ENCODE measurements at places on chromosomes 3 and 15.

- no peak for DNase-seq
These were observed 1700.3 kb downstream of the OTOL1 start for GRCh38 chr3:163196815-163197374.

- DNase-seq = no peak
These were observed 336.8 kb downstream of the DIPK2A start for GRCh38 chr3:144308396-144308795.

DNA sequence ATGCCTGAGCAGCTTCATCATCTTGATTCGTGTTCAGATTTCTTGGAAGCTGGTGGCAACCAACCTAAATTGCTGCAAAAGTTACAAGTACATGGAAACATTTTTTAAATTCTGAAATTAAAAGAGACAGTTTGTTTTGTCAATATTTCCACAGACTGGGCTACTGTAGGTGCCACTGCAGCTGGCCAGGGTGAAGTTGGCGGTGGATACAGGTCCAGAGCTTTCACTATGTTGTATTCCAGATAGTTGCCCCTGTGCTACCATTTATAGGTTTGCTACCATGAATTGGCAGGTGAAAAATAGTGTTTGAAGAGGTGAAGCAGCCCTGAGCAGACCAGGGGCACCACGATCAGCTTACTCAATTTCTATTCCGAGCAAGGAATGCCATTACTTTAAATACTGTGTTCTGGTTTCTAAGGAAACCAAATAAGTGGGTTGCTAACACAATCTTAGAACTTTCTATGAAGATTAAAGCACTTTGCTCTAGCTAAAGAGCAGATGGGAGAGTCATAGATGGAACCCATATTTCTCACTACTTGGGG lies 21.2 kb upstream of the SHC4 start:
- no peak for DNase-seq

DNA sequence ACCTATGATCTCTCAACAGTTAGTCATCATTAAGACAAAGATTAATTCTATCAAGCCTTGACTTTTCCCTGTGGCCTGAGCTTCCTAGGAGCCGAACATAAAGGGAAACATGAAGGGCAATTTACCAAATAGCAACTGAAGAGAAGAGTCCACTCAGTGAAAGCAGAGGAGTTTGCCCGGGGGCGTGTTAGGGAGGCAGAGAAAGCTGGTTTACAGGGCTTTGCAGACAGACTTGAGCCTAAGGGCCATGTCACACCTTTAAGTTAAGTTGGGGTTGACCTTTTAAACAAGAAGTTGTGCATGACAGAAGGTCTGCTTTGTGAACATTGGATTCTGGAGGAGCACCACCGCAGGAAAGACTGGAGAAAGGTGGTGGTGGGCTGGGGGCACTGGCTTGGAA lies 701.8 kb upstream of the CFAP20DC start:
- no peak for DNase-seq

GRCh38 chr3:58422756-58423325 lies 10.8 kb downstream of the PDHB start:
- no peak for DNase-seq

DNA sequence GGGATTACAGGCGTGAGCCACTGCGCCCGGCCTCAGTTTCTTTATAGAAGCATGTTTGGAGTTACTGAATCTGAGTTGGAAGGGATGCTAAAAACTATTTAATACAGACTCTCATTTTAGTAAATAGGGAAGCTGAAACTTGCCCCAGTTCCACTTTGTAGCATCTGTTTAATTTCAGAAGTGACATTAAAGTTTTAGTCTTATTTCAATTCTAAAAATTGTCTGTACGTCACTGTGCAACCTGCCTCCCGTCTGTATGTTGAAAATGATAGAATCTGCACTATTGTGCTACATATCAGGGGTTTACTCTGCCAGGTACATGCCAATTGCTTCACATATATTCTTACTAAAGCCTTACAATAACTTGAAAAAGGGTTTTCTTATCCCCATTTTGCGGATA lies 15.3 kb downstream of the CNOT10 start:
- no peak for DNase-seq

- no peak for DNase-seq
These were observed 523.9 kb upstream of the RGMA start for GRCh38 chr15:93612953-93613352.

DNA sequence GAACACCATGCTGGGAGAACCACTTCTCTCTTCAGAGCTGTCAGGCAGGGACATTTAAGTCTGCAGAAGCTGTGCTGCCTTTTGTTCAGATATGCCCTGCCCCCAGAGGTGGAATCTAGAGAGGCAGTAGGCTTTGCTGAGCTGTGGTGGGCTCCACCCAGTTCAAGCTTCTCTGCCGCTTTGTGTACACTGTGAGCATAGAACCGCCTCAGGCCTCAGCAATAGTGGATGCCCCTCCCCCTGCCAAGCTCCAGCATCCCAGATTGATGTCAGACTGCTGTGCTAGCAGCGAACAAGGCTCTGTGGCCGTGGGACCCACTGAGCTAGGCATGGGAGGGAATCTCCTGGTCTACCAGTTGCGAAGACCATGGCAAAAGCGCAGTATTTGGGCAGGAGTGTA lies 121.6 kb downstream of the NFKBIZ start:
- DNase-seq = no peak

GRCh38 chr3:1456781-1457311 lies 364.0 kb downstream of the CNTN6 start:
- no peak for DNase-seq

- DNase-seq = no peak
These were observed 40.4 kb upstream of the LIMD1 start for GRCh38 chr3:45554006-45554666.

DNA sequence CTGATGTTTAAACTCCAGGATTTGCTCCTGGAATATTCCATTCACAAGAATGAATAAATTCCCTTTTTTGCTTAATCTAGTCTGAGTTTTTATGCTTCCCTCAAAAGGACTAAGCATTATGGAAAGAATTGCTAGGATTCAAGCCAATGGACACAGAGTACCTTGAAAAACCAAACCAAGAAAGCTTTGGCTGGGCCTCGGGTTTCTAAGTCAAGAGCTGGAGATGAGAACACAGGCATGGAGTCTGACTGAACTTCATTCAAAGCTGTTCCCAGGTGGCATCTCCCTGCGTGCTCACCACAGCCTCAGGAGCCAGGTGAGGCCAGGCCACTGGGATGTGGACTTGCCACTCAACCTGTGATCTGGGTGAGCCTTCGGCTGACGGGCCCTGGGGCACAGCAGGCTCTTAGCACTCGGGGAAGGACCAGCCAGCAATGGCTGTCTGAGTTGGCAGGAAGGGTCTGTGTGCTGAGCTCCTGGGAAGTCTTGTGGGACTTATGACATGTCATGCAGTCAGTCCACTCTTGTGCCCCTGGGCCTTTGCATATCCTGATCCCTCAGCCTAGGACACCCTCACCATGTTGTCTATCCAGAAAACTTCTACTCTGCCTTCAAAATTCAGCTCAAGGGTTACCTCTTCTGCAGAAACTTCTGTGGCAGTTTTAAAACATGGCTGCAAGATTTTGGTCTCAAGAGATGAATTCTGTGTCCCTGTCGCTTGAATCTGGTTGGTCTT lies 21.8 kb downstream of the CRABP1 start:
- no peak for DNase-seq

GRCh38 chr3:107668416-107668815 lies 145.7 kb downstream of the BBX start:
- DNase-seq = no peak

DNA sequence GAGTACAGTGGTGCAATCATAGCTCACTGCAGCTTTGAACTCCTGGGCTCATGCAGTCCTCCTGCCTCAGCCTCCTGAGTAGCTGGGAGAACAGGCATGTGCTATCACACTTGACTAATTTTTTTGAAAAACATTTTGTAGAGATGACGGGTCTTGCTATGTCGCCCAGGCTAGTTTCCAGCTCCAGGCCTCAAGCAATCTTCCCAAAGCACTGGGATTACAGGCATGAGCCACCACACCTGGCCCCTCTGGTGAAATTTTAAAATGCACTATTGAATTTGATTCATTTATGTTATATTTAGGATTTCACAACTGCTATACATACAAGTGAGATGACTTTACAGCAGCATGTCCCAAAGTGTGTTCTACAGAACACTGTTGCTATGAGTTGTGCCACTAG lies 50.8 kb upstream of the TPM1 start:
- no peak for DNase-seq

DNA sequence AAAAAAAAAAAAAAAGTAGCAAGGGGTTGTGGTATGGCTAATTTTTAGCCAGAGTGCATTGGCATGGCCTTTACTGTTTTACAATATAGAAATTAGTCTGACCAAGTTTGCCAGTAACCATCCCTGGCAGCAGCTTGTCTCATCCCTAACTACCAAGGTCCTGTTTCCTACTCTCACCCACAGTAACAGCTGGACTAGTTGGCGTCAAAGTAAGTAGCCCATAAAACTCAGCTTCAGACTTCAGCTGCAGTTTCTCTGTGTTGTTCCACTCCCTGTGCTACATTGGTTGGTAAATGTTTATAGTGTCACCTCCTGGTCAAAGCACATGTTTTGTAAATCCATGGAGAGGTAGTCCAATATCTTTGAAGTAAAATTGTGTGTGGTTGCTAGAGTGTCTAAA lies 691.3 kb downstream of the ZPLD1 start:
- no peak for DNase-seq

DNA sequence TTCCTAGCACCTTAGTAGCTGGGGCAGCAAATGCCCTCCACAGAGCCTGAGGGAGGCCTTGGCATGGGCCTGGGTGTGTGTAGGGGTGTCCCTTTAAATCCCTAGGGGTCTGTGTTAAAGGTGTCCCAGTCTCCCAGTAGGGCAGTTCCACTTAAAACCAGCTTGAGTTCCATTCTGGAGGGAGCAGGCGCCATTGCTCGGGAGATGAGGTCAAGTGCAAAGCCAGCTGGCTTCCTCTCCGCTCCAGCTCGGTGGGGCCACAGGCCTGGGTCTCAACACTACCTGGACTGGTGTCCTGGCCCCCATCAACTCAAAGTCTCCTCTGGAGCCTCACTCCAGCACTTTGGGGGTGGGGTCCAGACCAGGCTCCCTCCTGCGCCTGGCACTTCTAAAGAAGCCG lies 25.2 kb downstream of the FEM1B start:
- no peak for DNase-seq

DNA sequence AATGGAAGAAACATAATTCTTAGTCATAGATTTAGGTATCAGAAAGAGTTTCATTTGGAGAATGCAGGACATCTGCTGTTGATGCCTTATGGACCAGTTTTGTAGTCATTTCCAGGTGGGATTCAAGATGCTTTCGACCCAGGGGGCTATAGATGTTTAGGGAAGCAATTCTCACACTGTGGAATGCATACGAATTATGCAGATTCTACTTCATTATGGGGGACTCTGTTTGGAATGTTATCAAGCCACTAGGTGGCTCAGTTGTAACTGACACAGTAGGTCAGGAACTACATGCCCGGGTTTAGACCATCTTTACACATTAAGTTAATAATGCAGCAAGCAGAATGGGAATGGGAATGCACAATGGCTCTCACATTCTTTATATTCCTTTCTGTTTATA lies 1359.8 kb downstream of the ZPLD1 start:
- DNase-seq = no peak

- DNase-seq = peak; percentile 49
These were observed 148.0 kb upstream of the TBL1XR1 start for GRCh38 chr3:177345049-177345972.

- DNase-seq = no peak
These were observed 44.0 kb downstream of the EIF4E3 start for GRCh38 chr3:71681224-71681668.

GRCh38 chr3:32470362-32470761 lies 32.3 kb downstream of the CMTM6 start:
- no peak for DNase-seq

GRCh38 chr3:67883766-67884165 lies 229.4 kb upstream of the SUCLG2 start:
- DNase-seq = no peak

GRCh38 chr15:68425428-68426060 lies 6.4 kb downstream of the ITGA11 start:
- no peak for DNase-seq

DNA sequence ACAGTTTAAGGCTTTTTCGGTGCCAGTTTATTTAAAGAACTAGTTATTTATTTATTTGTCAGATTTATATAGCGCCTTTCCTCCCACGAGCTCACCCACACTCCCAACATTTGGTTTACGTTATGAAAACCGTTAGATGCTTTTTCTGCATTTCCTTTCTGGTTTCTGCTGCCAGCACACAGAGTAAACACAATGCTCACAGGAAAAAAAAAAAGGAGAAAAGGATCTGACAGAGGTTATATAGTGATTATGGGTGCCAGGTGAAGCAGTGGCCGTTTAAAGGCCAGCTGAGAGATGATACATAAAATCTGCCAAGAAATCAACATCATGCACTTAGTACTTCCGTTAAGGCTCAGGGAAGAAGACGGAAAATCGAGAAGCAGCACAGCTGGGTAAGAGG lies 37.9 kb downstream of the ETV5 start:
- no peak for DNase-seq

- DNase-seq = no peak
These were observed 25.9 kb downstream of the AGTR1 start for GRCh38 chr3:148723631-148724030.

DNA sequence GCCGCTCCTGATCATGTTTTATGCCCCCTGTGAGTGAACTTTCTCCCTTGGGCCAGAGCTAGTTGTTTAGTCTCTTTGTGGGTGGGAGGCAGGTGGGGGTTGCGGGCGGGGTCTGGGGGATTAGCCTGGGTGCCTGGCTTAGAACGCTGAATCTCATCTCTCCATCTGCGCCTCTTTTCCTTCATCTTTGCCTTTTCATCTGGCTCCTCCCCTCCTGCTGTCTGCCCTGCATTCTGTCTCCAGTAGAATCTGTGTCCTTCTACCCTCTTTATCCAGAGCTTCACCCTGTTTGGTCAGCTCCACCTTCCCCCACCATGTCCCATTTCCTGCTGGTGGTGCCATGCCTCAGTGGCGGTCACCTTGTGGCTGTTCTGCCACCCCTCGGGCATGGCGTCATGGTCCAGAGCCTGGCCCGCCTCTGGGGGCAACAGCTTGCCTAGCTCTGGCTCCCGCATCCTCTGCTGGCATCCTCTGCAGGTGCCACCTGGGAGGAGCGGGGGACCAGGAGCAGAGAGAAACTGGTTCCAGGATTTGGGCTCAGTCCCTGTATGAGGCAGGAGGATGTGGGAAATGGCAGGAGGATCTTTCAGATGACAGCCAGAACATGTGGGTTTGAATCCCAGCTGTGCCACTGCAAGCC lies 44.3 kb downstream of the PDIA5 start:
- DNase-seq = no peak

DNA sequence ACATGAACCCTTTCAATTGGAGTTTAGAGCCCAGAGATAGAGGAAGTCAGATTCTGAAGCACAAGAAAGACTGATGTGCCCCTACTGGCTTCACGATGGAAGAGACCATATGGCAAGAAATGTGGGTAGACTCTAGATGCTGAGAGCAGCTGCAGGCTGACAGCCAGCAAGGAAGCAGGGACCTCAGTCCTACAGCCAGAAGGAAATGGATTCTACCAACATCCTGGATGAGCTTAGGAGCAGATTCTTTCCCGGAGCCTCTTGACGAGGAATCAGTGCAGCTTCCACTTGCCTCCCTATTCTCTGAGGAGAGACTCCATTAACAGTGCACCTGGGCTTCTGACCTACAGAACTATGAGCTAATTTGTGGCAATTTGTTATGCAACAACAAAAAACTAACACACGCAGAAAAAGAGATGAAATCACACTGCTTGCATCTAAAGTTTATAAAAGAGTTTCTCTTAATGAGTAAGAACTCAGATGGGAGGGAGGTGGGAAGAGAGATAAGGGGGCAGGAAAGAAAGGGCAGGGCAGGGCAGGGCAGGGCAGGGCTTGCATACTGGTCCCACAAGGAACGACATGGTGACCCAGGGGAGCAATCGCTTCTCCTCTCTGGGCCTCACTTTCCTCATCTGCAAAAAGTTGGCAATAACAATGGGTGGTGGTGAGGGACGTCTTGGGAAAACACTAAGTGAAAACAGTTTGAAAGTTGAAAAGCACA lies 440.9 kb downstream of the FOXP1 start:
- DNase-seq = no peak

Data from stimulated activated CD8-positive, alpha-beta memory T cell treated with anti-CD3 and anti-CD28 coated beads, Interleukin-4, amount 100 ng/mL, for 4 hours (primary cell).